A549 treated with Hydrocortisone at 1 μM for 4 hours (cell line): ENCODE measurements at places on chromosomes 5 and 9. TPM values are rescaled to one million over a fixed set of nuclear protein-coding genes. Genes with fewer than 3 reads are reported as not detected.

AK6 gene
- total RNA-seq = 36.3 to 50.9 TPM (median 49.8 TPM) in 5 replicates

TMC1 gene
- 0.03 to 0.21 TPM (median 0.13 TPM) in 4 of 5 replicates, not detected in the other for total RNA-seq

IFNA13 gene
- total RNA-seq = not detected in 5 replicates

ADCY2 gene
- total RNA-seq = not detected in 5 replicates

CEL gene
- 0.40 to 0.69 TPM (median 0.51 TPM) in 5 replicates for total RNA-seq

FOXD1 gene
- total RNA-seq = 12.8 to 18.0 TPM (median 17.0 TPM) in 5 replicates

EGFLAM gene
- 0.09 to 0.37 TPM (median 0.32 TPM) in 5 replicates for total RNA-seq

HARS1 gene
- total RNA-seq = 73.7 to 90.7 TPM (median 77.1 TPM) in 5 replicates

NR6A1 gene
- 1.4 to 2.0 TPM (median 1.8 TPM) in 5 replicates for total RNA-seq

INSL4 gene
- 13.9 to 17.9 TPM (median 16.5 TPM) in 5 replicates for total RNA-seq
